ENCODE measurements at places on chromosomes 7 and 10. TPM values are rescaled to one million over a fixed set of nuclear protein-coding genes. Genes with fewer than 3 reads are reported as not detected.

Gene STAG3
- total RNA-seq: 1.7 TPM

Gene SYT15B
- total RNA-seq: 1.2 TPM

Gene OR6V1
- total RNA-seq: not detected

DNA sequence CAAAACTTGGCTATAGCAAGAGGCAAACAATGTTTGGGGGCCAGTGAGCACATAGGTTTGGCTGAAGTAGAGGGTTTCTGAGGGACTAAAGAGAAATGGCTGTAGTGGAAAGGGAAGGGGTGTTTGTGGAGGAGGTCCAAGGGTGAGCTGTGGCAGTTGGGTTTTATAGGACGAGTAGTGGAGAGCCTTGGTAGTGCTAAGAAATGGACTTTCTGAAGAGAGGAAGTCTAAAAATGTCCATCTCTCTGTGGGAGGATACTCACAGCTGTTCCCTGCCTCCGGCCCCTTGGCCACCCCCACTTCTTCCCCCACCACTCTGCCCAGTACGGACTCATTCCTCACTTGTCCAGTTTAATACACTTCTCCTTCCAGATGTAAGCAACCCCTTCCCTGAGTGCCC, 64.3 kb downstream of the ZNF22 start:
- no peak for DNase-seq

DNA sequence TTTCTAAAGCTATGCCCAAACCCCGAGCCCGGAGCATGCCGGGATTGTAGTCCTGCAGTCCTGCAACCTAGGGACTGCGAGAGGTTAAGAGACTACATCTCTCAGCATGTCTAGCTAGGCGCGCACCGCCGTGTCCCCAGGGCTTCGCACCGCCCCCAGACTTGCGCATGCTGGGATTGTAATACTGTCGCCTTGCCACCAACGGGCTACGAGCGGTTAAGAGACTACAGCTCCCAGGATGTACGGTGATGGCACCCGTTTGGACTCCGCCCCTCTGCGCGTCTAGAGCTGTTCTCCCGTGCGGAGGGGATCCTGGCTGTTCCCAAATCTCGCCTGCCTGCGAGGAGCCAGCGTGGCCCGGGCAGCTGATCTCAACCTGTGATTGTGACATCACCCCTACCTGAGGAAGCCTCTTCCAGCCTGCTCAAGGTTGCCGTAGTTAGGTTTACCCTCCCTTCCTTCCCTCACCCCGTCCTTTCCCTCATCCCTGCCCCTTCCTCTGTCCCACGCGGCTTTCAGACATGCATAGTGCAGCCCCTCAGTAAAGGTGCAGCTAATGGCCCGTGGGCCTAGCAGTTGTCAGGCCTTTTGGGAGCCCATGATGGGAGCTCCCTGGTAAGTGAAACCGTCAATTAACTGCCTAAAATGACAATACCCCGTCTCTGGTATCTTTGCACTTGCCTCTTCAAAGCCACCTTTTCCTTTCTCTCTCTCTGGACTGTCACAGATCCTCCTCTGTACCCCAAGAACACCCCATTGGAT, 6.3 kb upstream of the ZNF736 start:
- DNase-seq: peak; percentile 60

Measured in omental fat pad (tissue), 4 donors.